ENCODE measurements at places on chromosomes 3 and 15.

- DNase-seq: no peak
Measured at GRCh38 chr3:158261371-158261991, 151.6 kb downstream of the RSRC1 start.

- no peak for DNase-seq
Measured at GRCh38 chr15:90547540-90547939, 17.8 kb downstream of the CRTC3 start.

DNA sequence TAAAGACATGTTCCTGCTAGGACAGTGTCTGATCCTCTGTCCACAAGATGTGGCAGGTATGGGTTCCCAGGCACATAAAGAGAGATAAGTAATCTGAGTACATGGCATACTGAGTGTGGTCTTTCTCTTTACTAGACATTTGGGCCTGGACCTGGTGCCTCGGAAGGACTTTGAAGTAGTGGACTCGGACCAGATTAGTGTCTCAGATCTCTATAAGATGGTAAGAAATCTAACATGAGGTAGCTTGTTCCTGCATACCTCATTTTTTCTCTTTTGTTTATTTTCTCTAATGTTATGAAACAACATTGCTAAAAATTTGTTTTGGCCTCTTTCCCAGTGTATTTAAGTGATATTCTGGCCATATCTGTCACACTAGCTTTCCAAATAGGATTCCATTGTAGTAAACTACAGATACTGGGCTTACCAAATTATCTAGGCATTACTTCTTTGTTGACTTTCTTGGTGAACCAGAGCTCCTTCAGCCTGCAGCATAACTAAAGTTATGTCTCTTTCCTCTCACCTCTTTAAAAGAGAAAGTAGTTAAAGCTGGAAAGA, 309.8 kb upstream of the MANF start:
- no peak for DNase-seq

DNA sequence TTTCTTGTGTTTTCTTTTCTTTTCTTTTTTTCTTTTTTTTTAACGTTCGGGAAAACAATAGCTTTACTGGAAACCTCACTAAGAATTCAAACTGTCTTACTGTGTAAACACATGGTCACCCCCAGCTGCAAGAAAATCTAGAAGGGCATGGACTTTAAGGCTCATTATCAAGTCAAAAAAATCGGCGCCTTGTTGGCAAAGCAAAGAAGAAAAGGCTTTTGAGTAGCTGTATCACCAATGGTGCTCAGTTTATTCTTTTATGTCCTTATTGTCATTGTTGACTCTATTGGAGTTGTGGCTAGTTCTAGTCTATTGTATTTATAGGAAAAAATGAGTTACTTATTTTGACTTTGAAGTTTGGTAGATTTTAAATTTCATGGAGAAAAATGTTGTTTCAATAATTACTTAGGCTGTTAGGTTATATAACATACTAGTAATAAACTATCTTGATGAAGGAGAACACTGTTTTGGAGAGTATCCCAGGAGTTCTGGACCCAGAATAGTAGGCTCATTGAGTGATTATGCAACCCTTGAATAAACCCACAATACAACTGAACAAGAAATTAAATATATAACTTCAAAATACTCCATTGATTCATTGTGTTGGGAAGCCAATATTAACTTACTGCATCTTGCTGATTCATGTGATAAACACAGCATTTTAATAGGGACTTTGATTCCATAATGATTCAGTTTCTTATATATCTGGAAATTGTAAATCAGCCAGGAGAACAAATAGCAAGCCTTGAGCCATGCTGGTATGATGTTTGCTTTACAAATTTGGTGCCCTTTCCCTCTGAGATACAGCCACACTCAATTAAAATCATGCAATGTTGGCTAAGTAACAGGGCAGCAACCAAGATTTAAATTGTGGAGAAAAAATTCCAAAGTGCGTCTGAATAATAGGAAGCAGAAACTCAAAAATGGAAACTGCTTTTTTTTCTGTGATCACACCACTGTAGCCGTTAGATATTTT, 27.8 kb upstream of the GOLIM4 start:
- DNase-seq: no peak

GRCh38 chr3:120274739-120275167, 10.3 kb downstream of the GPR156 start:
- peak; percentile 18 for DNase-seq

DNA sequence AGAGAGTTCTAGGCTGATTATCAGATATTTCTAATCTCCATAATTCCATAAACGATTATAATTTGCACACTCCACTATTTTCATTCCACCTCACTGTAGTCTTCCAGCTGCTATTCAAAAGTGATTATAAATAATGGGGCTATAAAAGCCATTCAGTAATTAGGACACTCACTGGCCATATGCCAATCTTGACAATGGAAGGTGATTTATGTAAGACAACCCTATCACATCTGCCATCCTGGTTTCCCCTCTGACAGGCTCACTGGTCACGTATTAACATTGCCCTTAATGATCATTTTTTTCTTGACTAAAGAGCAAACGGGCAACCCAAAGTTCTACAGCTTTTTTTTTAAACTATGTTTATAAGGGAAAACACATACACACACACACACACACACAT, 402.4 kb downstream of the MAGI1 start:
- no peak for DNase-seq

DNA sequence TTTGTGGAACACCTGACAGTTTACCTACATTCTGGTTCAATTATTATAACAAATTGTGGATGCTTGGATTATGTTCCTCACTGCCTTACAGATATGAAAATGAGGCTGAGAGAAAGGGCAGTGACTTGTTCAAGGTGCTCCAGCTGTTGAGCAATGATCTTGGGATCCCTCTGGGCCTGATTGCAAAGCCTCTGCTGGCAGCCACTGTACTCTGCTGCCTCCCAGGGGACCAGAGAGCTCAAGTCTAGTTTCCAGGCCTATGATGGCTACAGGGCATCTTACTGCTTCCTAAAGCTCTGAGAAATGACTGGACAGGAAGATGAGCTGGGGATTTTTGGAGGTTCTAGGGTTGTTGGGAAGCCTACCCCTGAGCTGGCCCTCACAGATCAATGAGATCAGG, 2.3 kb upstream of the SHC4 start:
- DNase-seq: no peak

- no peak for DNase-seq
Measured at GRCh38 chr3:11199902-11200845, 45.9 kb downstream of the HRH1 start.

- no peak for DNase-seq
Measured at GRCh38 chr15:48471073-48471472, 139.8 kb downstream of the DUT start.

GRCh38 chr3:32817558-32818228, at the start of gene TRIM71:
Gene TRIM71 (plus strand): TSS chr3:32817997. CDS start chr3:32818081, 84 bp downstream.
- DNase-seq: no peak

All from substantia nigra (tissue), 51 donors.